ENCODE measurements at places on chromosomes 5 and 9.
A peak's percentile ranks its signal among the peaks of the same experiment; 100 is the strongest.

DNA sequence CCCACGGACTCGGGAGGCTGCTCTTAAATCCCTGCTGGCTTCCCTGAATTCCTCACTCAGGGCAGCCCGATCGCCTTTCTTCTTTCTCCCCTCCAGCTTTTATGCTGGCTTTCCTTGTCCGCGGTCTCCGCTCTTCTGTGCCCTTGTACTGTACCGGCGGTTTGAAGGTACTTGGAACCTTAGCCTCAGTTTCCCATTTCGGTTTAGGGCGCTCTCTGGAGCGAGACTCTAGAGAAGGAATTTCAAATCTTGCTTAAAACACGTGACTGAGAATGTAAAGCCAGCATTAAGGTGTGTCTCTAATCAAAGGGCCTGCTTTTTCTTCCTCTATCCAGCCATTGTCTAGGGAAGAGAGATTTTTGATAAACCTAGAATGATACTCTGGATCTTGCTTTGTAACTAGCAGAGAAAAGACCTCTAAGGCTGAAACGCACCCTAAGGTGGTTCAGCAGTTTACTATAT lies 650 bp downstream of the GPR107 start:
- DNase-seq: no peak

- no peak for DNase-seq
Observed at GRCh38 chr9:2354856-2355696, 266.5 kb upstream of the VLDLR start.

GRCh38 chr9:131635285-131635684 lies 90.0 kb downstream of the PRRT1B start:
- DNase-seq: peak; percentile 97

DNA sequence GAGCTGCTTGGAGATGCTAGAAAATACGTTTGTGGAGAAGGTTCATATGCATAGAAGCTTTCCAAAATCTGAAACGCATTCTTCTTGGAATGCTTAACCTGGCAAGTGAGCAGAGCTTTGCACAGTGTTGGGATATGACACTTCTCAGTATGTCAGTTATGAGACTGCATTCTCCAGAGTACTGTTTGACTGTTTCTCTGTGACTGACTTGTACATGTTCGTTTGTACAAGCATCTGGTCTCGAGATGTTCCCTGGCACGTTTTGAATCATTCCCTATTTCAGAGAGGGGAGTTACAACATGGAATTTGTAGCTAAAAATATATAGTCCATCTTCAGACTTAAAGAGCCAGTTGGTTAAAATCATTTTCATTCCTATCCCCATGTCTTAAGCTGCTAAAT lies 272.4 kb downstream of the ARRDC3 start:
- no peak for DNase-seq

DNA sequence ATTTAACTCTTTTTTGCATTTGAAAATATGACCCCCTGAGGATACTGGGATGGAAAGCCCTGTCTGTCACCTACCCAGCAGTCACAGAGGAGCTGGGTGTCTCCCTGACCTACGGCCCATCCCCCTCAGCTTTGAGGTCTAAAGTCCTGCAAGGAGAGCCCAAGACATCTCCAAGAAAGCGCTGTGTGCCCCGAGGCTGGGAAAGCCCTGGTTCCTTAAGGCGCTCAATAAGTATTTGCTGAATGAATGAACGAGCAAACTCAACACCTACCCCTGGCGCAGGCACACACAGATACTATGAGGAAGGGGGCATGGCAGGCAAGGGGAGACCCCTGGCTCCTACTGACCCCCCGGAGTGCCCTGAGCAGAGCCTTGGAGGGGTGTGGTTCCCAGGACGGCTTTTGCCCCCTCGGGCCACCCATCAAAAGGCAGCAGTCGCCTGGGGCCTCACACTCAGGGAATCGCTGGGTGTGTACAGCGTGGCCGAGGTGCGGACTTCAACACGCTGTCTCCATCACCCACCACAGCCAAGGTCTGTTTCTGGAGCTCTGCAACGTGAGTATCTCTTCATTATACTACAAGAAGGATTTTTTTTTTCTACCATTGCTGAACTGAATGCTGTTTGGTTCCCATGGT lies 211.6 kb downstream of the ERCC6L2 start:
- DNase-seq: no peak

DNA sequence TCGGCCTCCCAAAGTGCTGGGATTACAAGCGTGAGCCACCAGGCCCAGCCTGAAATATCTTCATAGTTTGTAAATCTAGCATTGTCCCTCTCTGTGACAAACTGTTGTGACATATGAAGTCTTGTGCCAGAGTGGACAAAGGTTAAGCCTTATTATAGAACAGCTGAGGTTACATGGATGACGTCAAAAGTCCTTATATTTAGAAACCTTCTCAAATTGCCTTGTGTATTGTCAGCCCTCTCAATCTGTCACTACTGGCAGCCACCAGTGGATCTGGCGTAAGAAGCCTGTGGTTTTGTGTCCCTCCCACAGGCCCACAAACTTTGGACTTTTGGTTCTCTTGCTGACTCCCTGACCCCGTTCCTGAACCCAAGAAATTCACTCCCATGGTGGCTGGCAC lies 79.4 kb upstream of the CCDC112 start:
- DNase-seq: no peak

- no peak for DNase-seq
Observed at GRCh38 chr5:1302258-1302657, 7.4 kb upstream of the TERT start.

DNA sequence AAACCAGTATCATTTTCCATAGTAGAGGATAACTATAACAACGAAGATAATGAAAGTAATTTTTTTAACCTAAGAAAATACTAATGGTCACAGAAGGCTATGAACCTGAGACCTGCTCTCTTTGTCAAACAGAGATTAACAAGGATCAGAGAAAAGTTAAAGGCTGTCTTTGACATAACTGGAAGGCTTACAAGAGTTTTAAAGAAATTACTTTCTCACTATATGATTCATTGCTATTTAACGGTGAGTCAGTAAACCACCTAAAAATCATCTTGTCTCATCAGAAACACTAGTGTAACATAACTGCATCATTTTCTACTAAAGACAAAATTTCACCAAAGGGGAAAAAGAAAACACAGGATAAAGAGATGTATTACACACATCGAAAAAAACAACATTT lies 19.3 kb downstream of the MLANA start:
- peak; percentile 34 for DNase-seq

DNA sequence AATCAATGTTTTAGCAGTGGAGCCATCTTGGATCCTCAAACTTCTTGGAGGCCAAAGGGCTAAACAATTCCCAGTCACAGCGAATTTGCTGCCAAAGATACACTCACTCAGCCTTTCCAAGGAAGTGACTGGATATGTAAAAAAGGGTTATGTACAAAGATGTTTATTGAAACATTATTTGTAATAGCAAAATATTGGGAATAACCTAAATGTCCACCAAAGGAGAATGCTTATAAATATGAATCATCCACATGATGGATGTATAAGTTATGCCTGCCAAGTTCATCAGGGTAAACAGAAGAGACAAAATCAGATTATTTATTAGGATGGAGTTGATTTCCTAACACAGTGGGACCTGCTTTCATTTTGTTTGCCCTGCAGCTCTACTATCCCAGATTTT lies 145.2 kb upstream of the ABCA1 start:
- DNase-seq: peak; percentile 31

GRCh38 chr5:172380301-172380986 lies 73.9 kb downstream of the SH3PXD2B start:
- no peak for DNase-seq

GRCh38 chr5:76983468-76983867 lies 30.6 kb downstream of the CRHBP start:
- no peak for DNase-seq

GRCh38 chr9:72726947-72727346 lies 205.5 kb downstream of the TMC1 start:
- DNase-seq: no peak

GRCh38 chr5:1316588-1317340 lies 21.9 kb upstream of the TERT start:
- no peak for DNase-seq

DNA sequence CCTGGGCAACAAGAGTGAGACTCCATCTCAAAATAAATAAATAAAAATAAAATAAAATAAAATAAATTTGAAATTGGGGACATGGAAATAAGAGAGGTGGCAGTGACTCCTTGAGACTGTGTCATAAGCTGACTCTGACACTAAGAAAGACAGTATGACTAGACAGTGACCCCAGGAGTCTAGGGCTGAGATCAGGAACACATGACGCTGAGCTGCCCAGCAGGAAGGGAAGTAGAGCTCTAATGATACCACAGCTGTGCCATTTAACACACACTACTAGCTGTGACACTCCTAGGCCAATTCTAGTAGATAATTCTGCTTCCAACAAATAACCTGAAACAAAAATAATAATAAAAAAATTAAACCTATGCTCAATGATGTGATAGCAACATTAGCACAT lies 293.0 kb downstream of the SEC61B start:
- DNase-seq: no peak

GRCh38 chr5:73998489-73998888 lies 372.5 kb downstream of the ARHGEF28 start:
- no peak for DNase-seq

DNA sequence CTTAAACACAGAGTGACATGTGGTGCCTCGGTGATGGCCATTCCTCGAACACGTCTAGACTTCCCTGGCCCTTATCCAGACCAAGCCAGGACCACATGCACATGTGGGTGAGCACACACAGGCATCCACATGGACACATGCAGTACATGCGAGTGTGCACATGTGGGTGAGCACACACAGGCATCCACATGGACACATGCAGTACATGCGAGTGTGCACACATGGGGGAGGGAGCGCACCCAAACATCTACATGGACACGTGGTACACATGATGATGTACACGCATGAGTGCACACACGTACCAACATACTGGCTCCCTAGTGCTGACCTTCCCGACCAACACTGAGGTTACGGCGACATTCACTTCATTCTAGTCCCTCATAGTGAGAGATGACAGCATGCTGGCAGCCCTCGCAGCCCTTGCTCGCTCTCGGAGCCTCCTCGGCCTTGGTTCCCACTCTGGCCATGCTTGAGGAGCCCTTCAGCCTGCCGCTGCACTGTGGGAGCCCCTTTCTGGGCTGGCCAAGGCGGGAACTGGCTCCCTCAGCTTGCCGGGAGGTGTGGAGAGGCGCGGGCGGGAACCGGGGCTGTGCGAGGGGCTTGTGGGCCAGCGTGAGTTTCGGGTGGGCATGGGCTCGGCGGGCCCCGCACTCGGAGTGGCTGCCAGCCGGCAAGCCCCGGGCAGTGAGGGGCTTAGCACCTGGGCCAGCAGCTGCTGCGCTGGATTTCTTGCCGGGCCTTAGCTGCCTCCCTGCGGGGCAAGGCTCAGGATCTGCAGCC lies 186.8 kb downstream of the HSPA4 start:
- DNase-seq: no peak

GRCh38 chr9:31372799-31373587 lies 1011.5 kb upstream of the ACO1 start:
- no peak for DNase-seq

GRCh38 chr9:91775011-91775707 lies 174.9 kb downstream of the ROR2 start:
- peak; percentile 67 for DNase-seq

GRCh38 chr5:68047035-68047434 lies 168.5 kb upstream of the PIK3R1 start:
- peak; percentile 84 for DNase-seq

- no peak for DNase-seq
Observed at GRCh38 chr5:178193251-178193809, 6.2 kb upstream of the GMCL2 start.

DNA sequence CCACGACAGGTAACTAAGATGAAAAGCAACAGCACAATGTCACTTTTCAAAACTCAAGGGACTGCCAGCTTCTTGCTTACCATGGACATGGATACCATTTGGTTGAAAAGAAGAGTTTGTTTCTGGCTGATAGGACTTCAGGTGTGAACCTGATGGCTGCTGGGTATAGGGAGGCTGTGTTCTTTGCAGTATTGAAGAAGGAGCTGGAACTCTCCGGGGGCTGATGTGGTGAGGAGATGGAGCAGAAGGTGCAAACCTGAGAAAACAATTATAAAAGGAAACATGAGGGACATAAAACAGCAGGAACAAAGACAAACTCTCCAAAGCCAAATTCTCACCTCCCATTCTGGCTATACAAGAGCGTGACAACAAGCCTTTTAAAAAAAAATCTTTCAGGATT lies 330.1 kb upstream of the RFX3 start:
- DNase-seq: no peak

GRCh38 chr5:99706160-99706559 lies 777.4 kb upstream of the CHD1 start:
- DNase-seq: no peak

Measured in EL (cell line).